ENCODE measurements at places on chromosomes 7 and 10. TPM values are rescaled to one million over a fixed set of nuclear protein-coding genes. Genes with fewer than 3 reads are reported as not detected.
A peak's percentile ranks its signal among the peaks of the same experiment; 100 is the strongest.

FAM131B gene
- 3.4 TPM for total RNA-seq

GRCh38 chr7:138752518-138753149 lies 45.2 kb upstream of the TMEM213 start:
- peak; percentile 3 for DNase-seq

- peak; percentile 23 for DNase-seq
Observed at GRCh38 chr7:149716007-149716931, 57.1 kb downstream of the ZNF467 start.

GRCh38 chr10:58300676-58301075 lies 31.7 kb downstream of the CISD1 start:
- DNase-seq = no peak

DNA sequence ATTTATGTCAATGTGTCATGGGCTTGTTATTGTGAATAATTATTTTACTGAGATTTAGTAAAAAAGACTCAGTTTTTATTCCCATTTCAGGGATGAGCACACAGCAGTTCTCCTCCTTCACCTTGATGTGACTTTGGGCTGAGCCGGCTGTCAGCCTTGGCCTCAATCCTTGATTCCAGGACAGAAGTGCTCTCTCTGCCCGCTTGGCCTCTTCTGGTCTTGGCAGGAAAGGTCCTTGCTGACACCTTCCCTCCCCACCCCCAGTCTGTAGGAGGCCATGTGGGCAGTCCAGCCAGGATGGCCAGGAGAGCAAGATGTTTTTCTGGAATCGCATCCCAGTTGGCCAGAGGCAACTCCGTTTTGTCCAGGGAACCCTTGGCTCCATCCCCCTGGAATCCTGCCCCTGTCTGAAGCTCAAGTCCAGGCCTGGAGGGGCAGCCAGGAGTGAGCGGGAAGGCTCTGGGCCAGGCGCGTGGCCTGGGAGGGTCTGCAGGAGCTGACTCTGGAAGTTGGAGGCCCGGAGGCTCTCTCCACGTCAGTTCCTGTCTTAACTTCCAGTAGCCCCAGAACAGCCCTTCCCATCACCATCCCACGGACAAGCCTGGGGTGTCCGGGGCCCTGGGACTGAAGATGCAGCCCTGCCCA lies 100.9 kb downstream of the PDGFA start:
- no peak for DNase-seq

Data from IMR-90 (cell line).